Activated T-helper 1 cell treated with Interleukin-2 at 50 U/mL for 16 hours (primary cell): ENCODE measurements at places on chromosomes 16 and 17.

- no peak for DNase-seq
These were observed 107.7 kb upstream of the GPR139 start for GRCh38 chr16:20181416-20181815.

DNA sequence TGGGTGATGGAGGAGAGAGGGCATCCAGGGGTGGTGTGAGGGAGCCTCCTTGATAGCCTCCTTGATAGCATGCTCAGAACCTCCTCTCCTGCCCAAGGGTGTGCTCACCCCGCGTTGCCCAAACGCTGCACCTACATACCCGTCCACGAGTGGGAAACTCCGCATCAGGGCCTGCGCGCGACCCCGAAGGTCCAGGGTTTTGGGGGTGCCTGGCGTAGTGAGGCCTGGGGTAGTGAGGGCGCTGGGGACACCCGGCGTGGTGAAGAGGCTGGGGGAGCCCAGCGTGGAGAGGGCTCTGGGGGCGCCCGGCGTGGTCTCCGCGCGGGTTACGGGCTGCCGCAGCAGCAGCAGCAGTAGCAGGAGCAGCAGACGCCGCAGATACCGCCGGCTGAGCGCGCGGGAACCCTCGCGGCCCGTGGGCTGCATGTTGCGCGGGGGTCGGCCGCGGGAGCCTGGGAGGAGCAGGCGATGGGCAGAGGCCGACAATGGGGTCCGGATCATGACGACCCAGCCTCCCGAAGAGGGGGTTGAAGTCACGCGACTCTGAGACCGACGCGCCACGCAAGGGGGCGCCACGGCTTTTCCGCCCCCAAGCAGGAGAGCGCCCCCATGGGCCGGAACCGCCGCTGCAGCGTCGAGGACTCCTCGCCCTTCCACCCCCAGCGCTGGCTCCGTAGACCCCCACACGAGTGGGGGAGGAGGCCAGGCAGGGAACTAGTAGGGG lies at the start of gene DPEP3:
Gene DPEP3, minus strand, starts transcription at position 545 of the 724 bp plus-strand sequence. Its CDS starts 119 bp downstream, at position 426.
- DNase-seq, result no peak

- peak; percentile 38 for DNase-seq
These were observed 79.6 kb upstream of the ATP2A3 start for GRCh38 chr17:4043862-4044261.

- DNase-seq, result no peak
These were observed 3.3 kb upstream of the ELMO3 start for GRCh38 chr16:67195676-67196075.

DNA sequence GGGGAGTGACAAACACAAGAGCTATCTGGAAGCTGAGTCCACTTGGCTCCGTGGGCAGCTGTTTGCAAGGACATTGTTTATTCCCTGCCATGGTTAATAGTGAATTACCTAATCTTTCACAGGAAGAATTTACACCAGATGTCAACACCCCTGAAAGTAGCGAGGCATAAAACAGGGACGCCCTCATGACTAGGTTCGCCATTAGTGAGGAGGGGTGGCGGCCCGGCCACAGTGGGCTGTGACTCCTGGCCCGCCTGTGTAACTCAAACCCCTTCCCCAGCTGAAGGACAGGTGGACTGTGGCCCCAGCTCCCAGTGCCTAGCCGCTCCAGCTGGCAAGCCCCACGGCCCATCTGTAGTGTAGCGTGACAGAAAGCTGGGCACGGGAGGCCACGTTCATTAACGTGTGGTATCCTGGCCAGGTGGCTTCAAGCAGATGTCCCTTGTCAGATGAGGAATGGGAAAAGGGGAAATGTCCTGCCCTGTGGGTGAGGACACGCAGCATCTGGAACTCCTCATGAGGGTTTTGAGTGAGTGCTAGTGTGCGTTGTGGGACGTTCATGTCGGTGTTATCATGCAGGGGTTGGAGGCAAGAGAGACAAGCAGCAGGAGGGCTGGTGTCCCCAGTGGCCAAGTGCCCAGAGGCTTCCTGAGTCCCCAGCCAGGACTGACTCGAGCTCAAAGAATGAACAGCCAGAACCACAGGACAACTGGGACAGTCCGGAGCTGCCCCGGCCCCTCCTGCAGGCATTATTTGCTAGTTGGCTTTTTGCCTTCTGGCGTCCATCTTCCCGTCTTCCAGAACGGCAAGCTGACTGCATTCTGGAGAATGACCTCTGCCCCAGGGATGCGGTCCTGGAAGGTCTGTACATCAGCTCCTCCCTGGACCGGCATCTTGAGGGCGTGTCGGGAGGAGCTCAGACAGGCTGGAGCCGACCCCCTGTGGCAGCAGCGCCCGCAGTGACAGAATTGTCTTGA lies 19.2 kb downstream of the KDM8 start:
- no peak for DNase-seq
